Uterine smooth muscle cell (primary cell): ENCODE measurements at places on chromosomes 3 and 15. TPM values are rescaled to one million over a fixed set of nuclear protein-coding genes. Genes with fewer than 3 reads are reported as not detected.

GPR176 gene
- 135 and 142 TPM in 2 replicates for total RNA-seq

ROPN1 gene
- total RNA-seq, result not detected in 2 replicates

KBTBD8 gene
- 3.2 and 4.0 TPM in 2 replicates for total RNA-seq

NUP210 gene
- total RNA-seq, result 0.77 and 1.9 TPM in 2 replicates

PODXL2 gene
- 1.8 and 2.0 TPM in 2 replicates for total RNA-seq

CCRL2 gene
- total RNA-seq, result 0.62 and 1.5 TPM in 2 replicates

MKRN3 gene
- 0.37 and 0.89 TPM in 2 replicates for total RNA-seq
